MCF 10A (cell line): ENCODE measurements at places on chromosomes 5 and 9.

- no peak for DNase-seq
Observed at GRCh38 chr9:113310538-113310937, 7.4 kb upstream of the RNF183 start.

DNA sequence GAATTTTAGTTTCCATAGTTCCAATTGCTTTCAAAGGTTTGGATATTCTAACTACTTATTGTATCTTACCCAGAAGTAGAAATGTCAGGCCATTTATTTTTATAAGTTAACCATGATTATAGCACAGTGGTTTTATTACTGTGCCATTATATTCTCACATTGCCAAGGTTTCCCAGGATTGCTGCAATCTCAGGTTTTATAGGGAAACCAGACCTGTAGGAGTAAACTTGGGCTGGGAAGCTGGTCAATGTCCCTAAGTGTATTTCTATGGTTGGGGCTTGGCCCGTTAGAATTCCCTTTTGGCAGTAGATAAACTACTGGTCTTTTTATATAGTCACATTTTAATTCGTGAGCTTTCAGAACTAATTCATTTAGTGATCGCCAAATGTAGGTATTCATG, 396.6 kb upstream of the KCNN2 start:
- DNase-seq, result no peak

DNA sequence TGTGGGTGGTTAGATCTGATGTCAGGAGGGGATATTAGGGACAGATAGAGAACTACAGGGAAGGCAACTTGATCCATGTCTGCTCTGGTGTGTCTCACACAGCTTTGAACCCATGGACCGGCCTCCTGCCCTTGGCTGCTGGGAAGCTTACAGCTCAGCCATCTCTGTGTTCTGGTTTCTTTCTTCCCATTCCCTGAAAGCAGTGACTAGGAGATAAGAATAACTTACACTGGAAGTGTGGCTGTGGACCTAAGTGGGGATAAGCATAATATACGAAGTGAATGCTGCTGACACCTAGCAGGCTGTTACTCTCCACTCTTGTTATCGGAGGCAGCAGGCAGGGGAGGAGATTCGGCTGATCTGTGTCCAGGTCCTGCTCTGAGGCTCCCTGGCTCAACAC, 282.3 kb upstream of the TUT7 start:
- no peak for DNase-seq

- no peak for DNase-seq
Observed at GRCh38 chr5:154241021-154241420, 50.5 kb downstream of the GALNT10 start.

DNA sequence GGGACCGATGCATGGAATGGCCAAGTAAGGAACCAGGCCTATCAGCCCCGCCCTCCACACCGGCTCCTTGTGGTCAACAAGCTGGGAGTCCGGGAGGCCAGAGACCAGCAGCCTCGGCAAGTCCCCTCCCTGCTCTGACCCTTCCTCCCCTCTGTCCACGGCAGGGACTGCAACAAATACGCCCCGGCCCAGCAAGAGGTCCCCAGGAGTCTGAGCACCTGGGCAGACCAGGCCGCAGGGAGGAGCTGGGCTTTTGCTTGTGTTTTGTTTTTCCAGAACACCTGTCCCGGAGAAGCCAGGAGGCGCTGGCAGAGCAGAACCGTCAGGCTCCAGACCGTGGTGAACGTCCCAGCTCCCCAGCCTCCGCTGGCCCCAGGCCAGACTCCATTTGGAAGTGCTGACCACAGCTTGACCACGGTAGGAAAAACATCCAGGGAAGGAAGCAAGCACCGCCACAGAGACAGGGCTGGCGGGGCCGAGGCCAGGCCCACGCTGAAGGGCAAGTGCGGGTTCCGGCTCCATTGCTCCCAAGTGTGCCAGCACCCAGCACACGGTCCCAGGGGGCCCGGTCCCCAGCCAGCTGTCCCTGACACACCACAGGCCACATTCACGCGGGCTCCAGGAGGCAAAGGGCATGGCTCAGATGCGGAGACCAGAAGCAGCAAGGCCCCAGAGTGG, 56.7 kb downstream of the VAV2 start:
- DNase-seq, result no peak

GRCh38 chr5:59799668-59800346, 93.7 kb downstream of the PDE4D start:
- peak; percentile 77 for DNase-seq

GRCh38 chr5:58446024-58446423, 13.9 kb downstream of the PLK2 start:
- DNase-seq, result no peak

DNA sequence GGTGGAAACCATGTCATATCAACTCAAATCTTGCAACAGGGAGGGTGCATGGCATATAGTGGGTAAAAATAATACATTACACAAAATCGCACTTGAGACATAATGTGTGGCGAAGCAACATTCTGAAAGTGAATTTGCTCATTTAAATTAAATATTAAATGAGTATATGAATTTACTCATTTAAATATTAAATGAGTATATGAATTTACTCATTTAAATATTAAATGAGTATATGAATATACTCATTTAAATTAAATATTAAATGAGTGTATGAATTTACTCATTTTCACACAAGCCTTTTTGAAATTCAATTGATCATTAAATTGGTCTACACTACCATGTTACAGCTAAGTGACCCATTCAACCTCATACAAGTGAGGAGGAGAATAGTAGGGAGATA, 10.5 kb downstream of the MAST4 start:
- DNase-seq, result no peak

GRCh38 chr5:98570010-98570409, 203.5 kb upstream of the RGMB start:
- peak; percentile 54 for DNase-seq

DNA sequence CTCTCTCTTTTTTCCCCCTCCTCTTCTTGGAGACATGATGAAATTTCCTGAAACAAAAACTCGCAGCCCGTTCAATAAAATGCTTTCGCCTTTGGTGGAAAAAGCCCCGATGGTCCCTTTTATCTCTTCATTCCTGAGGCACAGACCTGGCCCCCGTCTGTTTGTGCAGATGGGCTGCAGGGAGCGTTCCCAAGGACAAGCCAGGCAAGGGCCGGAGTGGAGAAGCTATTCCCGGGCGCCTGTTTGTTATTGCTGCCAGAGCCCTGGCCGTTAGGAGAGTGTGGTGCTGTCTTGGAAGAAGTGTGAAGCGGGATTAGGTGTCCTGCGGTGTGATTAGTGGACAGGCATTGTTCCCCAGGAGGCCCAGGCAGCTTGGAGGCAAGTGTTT, 71.9 kb downstream of the SMIM23 start:
- DNase-seq, result no peak

- no peak for DNase-seq
Observed at GRCh38 chr5:58507715-58508114, 16.5 kb downstream of the GAPT start.

GRCh38 chr5:173664154-173664526, 47.7 kb upstream of the BOD1 start:
- no peak for DNase-seq

DNA sequence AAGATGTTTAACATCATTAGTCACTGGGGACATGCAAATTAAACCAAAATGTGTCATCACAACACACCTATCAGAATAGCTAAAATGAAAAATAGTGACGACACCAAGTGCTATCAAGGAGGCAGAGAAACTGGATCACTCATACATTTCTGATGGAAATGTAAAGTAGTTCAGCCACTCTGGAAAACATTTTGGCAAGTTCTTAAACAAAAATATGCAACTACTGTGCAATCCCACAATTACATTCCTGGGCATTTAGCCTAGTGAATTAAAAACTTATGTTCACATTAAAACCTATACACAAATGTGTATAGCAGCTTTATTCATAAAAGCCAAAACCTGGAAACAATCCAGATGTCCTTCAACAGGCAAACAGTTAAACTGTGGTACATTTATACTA, 53.1 kb downstream of the SVEP1 start:
- DNase-seq, result peak; percentile 66

- no peak for DNase-seq
Observed at GRCh38 chr5:52255308-52255707, 532.4 kb upstream of the ITGA1 start.

GRCh38 chr9:124839612-124840299, 13.5 kb upstream of the WDR38 start:
- DNase-seq, result no peak

DNA sequence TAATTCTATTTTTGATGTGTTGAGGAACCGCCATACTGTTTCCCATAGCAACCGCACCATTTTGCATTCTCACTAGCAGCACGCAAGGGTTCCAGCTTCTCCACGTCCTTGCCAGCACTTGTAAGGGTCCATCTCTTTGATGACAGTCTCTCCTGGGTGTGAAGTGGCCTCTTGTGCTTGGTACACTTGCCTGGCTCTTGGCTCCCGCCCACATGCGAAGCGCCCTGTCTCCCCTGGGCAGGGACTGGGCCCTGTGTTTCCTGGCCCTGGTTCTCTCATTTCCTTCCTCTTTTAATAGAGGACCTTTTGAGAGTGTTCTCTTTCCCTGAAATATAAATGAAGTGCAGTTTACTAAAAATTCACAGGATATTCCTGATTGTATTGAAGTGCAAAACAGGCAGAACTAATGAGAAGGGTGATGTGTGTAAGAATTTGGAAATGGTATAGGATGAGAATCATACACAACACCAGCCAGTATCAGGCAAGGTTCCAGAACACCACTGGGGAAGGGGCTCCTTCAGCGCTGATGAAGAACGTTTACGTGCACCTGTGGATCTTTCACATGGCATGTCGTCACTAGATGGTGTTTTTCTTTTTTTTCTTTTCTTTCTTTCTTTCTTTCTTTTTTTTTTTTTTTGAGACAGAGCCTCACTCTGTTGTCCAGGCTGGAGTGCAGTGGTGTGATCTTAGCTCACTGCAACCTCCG, 73.0 kb downstream of the EHMT1 start:
- DNase-seq, result no peak

GRCh38 chr5:25858019-25858418, 1180.4 kb downstream of the CDH9 start:
- no peak for DNase-seq

DNA sequence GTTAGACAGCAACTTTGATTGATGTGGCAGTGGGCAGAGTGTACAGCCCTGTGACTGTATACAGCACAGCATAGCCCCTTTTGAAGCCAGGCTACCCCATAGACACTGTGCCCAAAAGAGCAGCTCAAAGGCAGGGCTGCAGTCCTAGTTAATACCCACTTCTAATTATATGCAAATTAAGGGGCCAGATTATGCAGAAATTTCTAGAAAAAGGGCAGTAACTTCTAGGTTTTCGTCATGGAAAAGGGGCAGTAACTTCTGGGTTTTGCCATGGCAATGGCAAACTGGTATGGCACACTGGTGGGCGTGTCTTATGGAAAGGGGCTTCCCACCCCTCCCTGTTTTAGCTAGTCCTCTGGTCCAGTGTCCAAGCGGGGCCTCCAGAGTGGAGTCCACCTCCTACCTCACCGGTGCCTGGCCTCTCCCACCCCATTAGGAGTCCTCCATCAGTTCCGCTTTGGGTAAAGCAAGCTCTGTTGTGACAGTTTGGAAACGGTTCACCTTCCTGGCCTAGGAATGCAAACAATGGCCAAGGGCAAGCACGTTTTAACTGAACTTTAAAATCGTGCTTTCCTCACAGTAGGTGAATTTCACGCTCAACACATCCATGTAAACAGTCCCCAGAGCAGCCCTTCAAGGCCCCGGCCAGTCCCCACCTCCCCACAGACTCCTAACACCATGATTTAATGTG, 5.6 kb downstream of the ADAMTS13 start:
- DNase-seq, result no peak

DNA sequence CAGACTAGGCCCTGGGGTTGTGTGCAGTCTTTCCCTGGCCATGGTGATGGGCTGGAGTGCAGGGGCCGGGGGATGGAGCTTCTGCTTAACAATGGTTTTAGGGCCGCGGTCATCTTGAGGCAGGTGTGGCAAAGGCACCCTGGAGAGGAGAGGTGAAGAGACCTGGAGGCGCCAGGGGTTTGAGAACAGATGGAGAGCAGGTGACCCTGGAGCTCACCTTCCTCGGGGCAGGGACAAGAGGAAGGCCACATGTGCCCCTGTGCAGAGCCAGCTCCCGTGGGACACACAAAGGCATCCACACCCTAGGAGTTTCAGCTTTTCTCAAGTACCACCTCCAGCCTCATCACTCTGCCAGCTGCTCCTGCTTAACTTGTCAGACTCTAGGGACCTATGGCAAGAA, 46.4 kb upstream of the SH3GL2 start:
- DNase-seq, result no peak

DNA sequence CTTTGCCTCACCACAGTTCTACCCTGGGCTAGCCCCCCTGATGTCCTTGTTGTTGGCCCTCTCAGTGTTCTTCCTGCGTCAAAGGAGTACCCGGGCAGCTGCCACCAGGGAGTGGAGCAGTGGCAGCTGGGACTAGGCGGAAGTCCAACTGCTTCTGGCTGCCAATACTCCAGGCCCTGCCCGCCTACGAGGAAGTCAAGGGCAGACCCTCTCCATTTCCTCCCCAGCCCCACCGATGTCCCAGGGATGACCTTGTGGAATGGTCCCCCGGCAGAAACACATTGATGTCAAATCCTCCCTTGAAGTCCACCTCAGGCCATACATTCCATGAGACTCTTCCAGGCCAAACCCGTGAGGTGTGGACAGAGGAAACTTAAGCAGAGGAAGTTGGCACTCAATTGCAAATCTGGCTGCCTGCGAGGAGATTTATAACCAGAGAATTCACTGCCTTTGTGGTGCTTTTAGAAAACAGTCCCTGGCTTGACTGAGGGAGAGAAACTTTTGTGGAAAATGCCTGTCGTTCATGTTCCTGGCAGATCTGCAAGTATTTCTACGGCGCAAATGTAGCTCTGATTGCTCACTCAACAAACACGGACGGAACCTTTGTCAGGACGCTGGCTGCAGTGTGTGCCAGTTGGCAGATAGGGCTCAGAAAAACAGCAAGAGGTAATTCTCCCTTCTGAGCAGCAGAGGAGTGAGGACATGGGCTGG, 339.7 kb downstream of the RAB3C start:
- no peak for DNase-seq

GRCh38 chr9:95516221-95516733, 494 bp downstream of the PTCH1 start:
- no peak for DNase-seq

GRCh38 chr5:156476158-156476551, 149.2 kb downstream of the SGCD start:
- DNase-seq, result no peak

GRCh38 chr9:16136451-16136850, 583.6 kb downstream of the CCDC171 start:
- DNase-seq, result no peak

DNA sequence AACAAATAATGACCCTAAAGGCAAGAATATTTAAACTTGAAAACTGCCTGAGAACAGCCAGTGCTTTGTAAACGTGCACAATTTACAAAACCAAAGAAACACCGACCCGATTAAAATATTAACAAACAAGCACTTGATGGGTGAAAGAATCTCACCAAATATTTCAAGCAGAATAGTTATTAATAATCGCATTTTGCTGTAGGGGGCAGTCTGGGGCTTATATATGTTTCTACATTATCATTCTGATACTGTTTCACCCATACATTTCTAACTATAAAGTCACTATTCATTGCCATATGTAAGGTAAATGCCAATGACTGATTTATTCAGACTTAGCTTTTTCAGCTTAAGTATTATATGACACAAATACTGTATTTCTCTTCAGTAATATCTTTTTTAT, 37.7 kb downstream of the UBAP2 start:
- peak; percentile 22 for DNase-seq
